ENCODE measurements at places on chromosomes 7 and 10.
A peak's percentile ranks its signal among the peaks of the same experiment; 100 is the strongest.

GRCh38 chr10:34405611-34406462, 409.3 kb downstream of the PARD3 start:
- no peak for DNase-seq

DNA sequence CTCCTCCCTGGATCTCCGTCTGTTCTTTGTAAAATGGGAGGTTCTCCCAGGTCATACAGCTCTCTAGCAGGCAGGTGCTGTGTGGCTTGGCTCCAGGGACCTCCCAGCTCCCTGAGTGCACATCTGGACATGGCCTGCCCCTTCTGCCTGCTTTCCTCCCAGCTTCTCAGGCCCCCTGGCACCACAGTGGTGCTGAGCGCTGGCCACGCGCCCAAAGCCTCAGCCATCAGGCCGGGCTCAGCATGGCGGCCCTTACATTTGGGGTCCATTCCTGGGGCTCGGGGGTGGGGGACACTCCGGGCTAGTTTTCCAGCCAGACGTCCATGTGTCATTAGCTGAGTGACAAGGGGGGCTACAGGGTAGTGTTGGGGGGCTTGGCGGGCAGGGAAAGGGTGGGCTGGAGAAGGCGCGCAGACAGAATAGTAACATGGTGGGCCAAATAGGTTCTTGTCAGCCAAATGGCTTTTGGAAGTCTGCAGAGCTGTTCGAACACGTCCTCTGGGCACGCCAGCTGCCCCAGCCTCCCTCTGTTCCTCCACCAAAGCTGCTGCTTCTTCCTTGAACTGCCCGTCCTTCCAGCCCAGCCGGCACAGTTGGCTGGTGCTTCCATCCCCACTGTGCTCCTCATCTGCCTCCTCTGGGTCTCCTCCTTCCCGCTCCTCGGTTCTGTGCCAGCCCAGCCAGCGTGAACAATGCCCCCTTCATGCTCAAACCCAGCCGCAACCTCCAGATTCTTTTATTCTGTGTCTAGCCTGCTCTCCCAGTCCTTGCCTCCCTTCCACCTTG, 65.9 kb downstream of the GOLGA7B start:
- no peak for DNase-seq

GRCh38 chr10:132847856-132848255, 61.9 kb upstream of the NKX6-2 start:
- peak; percentile 32 for DNase-seq

DNA sequence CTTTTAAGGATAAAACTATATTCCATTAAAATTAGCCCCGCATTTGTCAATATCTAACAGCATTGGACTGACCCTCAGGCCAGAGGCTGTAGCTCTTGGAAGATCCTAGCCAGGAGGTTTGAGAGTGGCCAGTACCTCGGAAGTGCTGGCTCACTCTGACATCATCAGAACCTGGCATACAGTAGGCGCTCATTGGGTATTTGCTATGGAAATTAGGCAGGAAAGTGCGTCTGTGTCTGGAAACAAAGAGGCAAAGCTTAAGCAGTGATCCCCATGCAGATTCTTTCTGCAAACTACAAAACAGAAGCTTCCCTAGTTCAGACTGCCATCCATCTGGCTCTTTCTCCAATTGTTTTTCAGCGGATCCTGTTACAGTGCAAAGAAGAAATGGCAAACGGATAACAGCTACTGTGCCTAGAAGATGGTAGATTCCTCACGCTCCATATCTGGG, 1.7 kb upstream of the PRKCQ start:
- DNase-seq: no peak

GRCh38 chr10:110647136-110647430, 2.9 kb downstream of the RBM20 start:
- DNase-seq: no peak

DNA sequence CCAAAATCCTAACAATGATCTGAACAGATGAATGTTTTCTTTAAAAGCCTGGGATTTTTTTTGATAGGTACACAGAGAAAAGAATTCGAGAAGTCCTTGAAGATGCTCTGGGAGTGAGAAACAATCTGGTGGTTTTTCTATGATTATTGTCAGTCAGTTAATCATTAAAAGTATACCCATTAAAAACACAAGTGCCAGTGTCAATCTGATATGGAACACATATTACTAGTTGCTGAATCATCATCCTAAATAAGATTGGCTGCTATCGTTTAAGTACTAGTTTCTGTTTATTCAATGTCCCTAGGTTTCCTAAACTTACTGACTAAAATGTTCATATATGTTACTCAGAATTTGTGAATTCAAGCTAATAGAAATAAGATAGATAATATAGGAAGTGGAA, 16.1 kb downstream of the COL28A1 start:
- DNase-seq: no peak

- DNase-seq: no peak
Observed at GRCh38 chr7:19121977-19122588, 4.6 kb upstream of the TWIST1 start.

- DNase-seq: no peak
Observed at GRCh38 chr7:85000735-85001350, 186.0 kb downstream of the SEMA3D start.

DNA sequence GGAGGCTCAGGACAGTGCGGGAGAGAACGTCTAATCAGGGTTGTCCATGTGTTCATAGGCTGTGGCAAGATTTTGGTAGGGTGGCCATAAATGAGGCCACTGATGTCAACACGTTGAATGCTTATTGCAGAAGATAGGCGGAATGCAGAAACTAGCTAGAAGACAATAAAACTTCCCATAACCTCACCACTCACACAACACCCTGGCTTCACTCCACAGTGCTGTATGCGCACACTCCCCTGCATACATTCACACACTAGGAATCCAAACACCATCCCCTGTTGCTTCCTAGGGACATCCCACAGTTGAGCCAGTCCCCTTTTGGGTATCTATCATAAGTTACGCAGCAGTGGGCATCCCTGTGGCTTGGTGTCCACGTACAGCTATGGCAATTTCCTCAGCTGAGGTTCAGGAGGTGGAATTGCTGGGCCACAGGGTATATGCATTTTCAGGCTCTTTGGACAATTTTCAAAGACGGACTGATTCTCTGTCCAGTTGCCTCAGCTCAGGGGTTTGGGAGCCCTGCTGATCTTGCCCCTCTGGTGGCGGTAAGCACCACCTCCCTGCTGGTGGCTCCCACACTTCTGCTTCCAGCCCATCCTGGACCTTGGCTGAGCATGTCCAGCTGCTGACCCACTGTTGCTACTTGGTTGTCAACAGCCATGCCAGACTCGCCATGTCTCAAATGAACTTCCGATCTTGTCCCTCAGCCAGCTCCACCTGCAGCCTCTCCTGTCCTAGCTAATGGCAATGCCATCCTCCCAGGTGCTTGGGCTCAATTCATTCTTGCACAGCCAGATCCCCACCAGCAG, 36.4 kb downstream of the CDH23 start:
- DNase-seq: peak; percentile 58

- DNase-seq: no peak
Observed at GRCh38 chr7:133445617-133446016, 192.7 kb downstream of the EXOC4 start.

DNA sequence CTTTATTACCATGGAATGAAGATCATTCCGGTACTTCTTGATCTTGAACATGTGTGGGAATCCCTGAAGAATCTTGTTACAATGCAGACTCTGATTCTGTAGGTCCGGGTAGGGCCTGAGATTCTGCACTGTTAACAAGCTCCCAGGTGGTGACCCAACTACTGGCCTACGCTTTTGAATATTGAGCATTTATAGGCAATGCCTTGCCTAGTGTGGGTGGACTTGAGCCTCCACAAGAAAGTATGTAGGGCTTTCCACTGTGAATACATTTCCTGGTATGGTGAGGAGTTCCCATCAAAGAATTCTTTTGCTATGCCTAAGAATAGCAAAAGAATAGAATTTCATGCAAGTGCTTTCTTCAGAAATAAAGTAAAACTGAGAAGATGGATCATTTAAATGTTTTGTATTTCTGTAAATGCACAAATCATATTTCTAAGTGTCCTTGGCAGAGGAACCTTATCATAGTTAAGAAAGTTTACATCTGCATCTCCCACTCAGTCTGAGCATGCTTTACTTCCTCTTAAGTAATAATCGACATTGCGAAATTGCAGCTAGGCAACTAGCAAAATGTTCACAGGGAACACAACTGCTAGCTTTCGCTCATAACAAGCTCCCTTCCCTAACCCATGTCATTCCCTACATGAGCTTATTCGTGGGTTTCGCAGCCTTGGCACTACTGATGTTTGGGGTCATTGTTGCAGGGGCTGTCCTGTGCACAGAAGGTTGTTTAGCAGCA, 71.4 kb downstream of the AHR start:
- no peak for DNase-seq

GRCh38 chr7:106183952-106184351, 71.8 kb upstream of the SYPL1 start:
- no peak for DNase-seq

DNA sequence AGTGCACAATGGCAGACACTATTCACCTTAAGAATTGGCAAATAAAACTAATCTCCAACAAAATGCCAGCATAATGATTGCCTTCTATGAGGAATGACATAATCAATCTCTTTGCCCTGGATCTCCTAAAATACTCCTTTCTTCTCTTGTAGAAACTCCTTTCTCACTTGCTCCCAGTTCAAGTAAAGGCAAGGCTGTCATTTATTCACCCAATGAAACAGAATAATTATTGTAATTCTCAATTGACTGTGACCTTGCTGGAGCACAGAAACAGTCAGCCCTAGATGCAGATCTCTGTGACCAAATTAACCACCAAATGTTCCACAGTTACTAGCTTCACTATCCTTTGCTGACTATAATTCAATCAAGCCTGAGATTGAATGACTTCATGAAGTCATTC, 99.3 kb downstream of the SEMA3C start:
- no peak for DNase-seq

DNA sequence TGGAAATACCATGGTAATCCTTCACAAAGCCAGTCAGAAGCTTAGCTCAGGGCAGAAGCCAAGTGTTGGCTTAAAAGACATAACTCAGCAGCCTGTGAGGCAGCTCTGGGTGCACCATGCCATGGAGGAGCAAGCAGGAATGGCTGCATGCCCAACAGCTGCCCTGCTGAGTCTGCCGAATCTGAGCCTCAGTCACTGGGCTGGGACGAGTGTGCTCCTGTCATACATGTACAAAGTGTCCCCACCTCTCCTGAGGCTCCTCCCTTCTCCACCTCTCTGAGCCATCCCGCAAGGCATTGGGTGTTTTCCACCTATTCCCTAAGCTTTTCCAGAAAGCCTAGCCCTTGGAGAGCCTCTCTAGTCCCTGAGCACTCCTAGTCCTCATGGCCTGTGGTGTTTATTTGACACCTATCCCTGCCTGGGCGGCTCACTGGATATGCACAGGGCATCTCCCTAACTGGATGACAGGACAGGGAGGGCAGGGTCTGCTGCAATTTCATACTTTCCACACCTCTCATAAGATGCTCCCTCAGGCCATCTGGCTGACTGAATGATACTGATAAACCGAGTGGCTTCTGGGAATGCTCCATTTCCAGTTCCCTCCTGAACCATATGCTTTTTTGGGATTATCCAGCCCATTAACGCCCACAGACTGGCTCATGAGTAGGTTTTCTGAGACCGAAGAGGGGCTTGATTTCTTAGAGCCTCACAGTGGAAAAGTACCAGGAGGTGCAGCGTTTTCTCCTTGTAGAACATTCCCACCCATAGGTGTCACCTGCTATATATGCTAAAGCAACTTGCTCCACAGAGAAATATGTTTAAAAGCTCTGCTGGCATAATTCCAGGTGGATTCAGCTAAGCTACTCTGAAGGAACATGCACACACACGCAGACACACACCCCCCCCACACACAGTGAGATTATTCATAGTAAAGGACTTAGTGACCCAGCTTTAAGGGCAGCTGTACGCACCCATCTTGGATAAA, 199.3 kb downstream of the SNX10 start:
- DNase-seq: no peak

DNA sequence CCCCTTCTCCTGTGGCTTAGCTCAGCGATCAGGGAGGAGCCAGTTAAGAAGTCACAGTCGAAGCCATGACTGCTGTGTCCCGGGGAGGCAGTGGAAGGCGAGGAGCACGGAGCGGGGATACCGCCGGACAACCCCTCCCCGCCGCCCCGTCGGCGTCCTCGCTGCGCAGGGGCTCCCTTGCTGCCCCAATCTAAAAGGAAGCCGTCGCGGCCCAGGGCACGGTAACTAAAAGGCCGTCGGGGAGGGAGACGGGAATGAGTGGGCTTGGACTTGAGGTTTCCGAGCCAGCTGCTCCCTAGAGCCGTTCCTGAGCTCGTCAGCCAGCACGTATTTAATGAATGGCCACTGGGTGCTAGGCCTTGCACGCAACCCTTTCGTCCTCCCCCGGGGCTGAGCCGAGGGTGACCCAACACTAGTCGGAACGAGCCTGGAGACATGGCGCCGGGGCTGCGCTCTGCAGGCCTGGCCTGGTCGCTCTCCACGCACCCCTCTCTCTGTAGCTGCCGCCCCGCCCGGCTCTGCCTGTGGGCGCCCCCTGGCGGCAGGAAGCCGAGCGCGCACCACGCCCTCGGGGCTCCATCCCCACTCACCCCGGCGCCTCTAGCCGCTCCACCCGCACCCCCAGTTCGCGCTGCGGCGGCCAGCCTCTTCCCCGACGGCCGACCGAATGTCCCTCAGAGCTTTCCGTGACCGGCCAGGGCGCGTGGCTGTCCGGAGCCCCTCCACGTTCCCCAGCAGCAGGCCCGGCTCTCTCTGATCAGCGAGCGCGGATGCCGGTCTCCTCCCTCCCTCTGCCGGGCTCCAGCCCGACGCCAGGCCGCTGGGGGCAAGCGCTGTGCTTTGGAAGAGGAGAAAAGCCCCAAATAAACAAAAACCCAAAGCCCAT, 29.3 kb upstream of the KCNK18 start:
- peak; percentile 85 for DNase-seq

Data from type B pancreatic cell (in vitro differentiated cells).